Activated naive CD8-positive, alpha-beta T cell treated with anti-CD3 and anti-CD28 coated beads for 36 hours (primary cell): ENCODE measurements at places on chromosomes 4 and X. TPM values are rescaled to one million over a fixed set of nuclear protein-coding genes. Genes with fewer than 3 reads are reported as not detected.

CFP gene
- total RNA-seq, result 0.90 TPM

MTMR8 gene
- 5.0 TPM for total RNA-seq

GRCh38 chr4:100070868-100071267 lies 119.4 kb downstream of the DDIT4L start:
- H3K4me1 ChIP-seq, result no peaks in the 10 kb centered on the region
- no peaks in the 10 kb centered on the region for H3K36me3 ChIP-seq
- H3K27ac ChIP-seq, result no peak overlapping the region
- no peak overlapping the region for H3K4me3 ChIP-seq
- peaks cover 18% of the 10 kb centered on the region for H3K27me3 ChIP-seq
- DNase-seq, result no peak

FRMPD4 gene
- total RNA-seq, result not detected

DNA sequence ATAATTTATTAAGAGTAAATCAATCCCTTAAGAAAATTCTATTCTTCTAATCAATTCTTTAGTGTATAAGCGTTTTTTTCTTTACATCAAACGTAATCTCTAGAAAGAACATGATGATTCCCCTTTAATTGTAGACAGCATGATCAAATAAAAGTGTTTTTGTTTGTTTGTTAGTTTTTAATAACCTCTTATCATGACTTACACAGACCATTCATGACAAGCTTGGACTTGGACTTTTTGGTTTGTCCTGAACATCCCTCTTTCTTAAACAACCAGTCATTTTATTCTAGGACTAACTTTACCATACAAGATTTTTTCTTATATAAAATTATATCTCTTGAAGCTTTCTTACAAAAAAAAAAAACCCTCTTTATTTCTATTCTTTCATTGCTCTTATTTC lies 344.6 kb upstream of the SPOCK3 start:
- H3K27me3 ChIP-seq, result no peaks in the 10 kb centered on the region
- no peaks in the 10 kb centered on the region for H3K4me1 ChIP-seq
- no peaks in the 10 kb centered on the region for H3K36me3 ChIP-seq
- no peak for DNase-seq
- H3K4me3 ChIP-seq, result no peak overlapping the region
- no peak overlapping the region for H3K27ac ChIP-seq

RPS6KA6 gene
- 0.33 TPM for total RNA-seq

- DNase-seq, result no peak
- no peaks in the 10 kb centered on the region for H3K4me1 ChIP-seq
- H3K4me3 ChIP-seq, result no peak overlapping the region
- H3K27me3 ChIP-seq, result peaks cover 13% of the 10 kb centered on the region
- H3K27ac ChIP-seq, result no peak overlapping the region
Measured at GRCh38 chr4:74501579-74501978, 56.6 kb downstream of the AREG start.

BEND2 gene
- total RNA-seq, result not detected

- peaks cover 45% of the 10 kb centered on the region for H3K36me3 ChIP-seq
- H3K27ac ChIP-seq, result peak overlapping the region; percentile 70
- no peaks in the 10 kb centered on the region for H3K27me3 ChIP-seq
- no peak for DNase-seq
- no peak overlapping the region for H3K4me3 ChIP-seq
- H3K4me1 ChIP-seq, result peaks cover 37% of the 10 kb centered on the region
Measured at GRCh38 chr4:153555730-153556434, 89.7 kb downstream of the TMEM131L start.

DNA sequence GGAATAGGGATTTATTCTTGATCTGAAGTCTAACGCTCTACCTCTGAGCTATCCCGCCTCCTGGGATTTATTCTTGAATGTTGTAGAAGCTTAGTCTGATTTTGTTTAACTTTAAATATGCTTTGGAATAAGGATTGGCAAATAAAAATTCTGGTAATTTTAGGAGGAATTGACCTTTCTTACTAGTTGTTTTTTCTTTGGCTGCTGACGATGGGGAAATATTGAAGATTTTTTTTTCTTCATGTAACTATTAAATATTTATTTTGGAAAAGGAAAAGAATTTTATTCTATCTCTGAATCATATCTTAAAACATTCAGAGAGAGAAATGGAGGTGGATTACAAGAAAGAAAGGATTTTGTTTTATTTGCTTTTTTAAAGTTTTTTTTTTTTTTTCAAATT lies 122.9 kb downstream of the PDLIM5 start:
- H3K4me3 ChIP-seq, result no peak overlapping the region
- no peaks in the 10 kb centered on the region for H3K27me3 ChIP-seq
- H3K4me1 ChIP-seq, result no peaks in the 10 kb centered on the region
- H3K36me3 ChIP-seq, result peaks cover 2% of the 10 kb centered on the region
- no peak for DNase-seq

- no peaks in the 10 kb centered on the region for H3K36me3 ChIP-seq
- no peaks in the 10 kb centered on the region for H3K27me3 ChIP-seq
- no peaks in the 10 kb centered on the region for H3K4me1 ChIP-seq
- DNase-seq, result no peak
- H3K27ac ChIP-seq, result no peak overlapping the region
Measured at GRCh38 chr4:84939113-84939512, 27.4 kb downstream of the WDFY3 start.

XG gene
- not detected for total RNA-seq

TCP11X2 gene
- total RNA-seq, result not detected

PLAC8 gene
- 140 TPM for total RNA-seq

GRCh38 chr4:96247096-96247495 lies 407.2 kb downstream of the PDHA2 start:
- no peaks in the 10 kb centered on the region for H3K36me3 ChIP-seq
- no peaks in the 10 kb centered on the region for H3K27me3 ChIP-seq
- no peak for DNase-seq
- no peak overlapping the region for H3K27ac ChIP-seq

DNA sequence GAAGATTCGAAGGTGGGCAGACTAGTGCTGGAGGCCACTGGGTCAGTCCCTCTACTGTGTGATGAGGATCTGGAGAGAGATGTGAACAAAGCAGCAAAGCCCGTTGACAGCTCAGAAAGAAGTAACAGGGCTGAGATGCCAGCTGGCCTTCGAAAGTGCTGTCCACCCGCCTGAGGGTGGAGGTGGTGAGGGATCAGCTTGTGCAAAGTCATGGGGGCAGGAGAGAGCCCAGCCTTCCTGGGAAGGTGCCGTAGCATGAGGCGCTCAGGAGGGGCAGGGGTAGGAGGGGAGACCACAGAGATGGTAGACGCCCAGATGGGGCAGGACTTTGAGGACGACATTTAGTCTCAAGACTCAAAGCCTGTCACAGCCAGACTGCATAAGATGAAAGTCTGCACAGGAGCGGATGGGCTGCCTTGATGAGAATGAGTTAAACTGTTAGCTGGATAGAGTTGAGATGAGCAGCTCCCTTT lies 19.7 kb downstream of the TBC1D14 start:
- H3K4me1 ChIP-seq, result peaks cover 61% of the 10 kb centered on the region
- no peaks in the 10 kb centered on the region for H3K27me3 ChIP-seq
- DNase-seq, result no peak
- no peak overlapping the region for H3K4me3 ChIP-seq
- H3K36me3 ChIP-seq, result peaks cover 46% of the 10 kb centered on the region

DNA sequence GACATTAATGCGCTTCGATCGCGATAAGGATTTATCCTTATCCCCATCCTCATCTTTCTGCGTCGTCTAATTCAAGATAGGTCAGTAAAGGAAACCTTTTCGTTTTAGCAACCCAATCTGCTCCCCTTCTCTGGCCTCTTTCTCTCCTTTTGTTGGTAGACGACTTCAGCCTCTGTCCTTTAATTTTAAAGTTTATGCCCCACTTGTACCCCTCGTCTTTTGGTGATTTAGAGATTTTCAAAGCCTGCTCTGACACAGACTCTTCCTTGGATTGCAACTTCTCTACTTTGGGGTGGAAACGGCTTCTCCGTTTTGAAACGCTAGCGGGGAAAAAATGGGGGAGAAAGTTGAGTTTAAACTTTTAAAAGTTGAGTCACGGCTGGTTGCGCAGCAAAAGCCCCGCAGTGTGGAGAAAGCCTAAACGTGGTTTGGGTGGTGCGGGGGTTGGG lies 528 bp upstream of the FGF2 start:
- H3K36me3 ChIP-seq, result no peaks in the 10 kb centered on the region
- no peak for DNase-seq
- H3K4me3 ChIP-seq, result peak overlapping the region; percentile 20
- peaks cover 78% of the 10 kb centered on the region for H3K27me3 ChIP-seq
- peaks cover 8% of the 10 kb centered on the region for H3K4me1 ChIP-seq

DNA sequence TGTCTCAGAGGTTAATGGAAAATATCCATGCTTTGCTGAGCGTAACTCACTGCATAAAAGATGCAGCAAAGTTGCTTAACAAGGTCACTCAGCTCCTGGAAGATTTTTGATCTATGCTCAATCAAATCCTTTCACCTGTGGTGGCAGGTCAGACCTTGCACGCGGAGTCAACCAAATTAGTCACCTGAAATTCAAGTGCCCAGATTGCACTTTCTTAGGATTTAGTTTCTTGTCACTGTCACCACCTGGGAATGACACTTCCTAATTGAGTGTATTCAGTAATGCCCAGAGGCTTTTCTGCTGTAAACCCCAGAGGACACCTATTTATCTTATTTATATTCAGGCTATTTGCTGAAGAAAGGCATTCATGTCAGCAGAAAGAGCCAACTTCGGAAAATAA lies 215.8 kb upstream of the SMIM31 start:
- no peak overlapping the region for H3K27ac ChIP-seq
- H3K36me3 ChIP-seq, result no peaks in the 10 kb centered on the region
- DNase-seq, result no peak
- H3K4me3 ChIP-seq, result no peak overlapping the region

DNA sequence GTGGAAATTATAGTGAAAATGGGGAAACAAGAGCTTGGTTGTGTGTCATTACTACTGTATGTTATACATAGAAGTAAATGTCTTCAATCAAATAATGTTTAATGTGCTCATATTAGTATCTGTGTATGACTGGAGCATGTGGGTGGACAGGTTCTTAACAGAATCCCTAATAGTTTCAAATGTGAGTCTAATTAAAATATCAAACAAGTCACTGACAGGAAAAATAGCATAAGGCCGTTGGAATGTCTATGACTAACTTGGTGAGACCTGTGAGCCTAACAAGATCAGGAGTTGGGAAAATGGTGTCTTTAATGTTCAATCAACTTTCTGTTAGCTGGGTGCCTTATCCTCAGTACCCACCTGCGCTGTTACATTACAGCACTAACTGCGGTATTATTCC lies 6.2 kb upstream of the CXCL3 start:
- H3K4me3 ChIP-seq, result no peak overlapping the region
- no peaks in the 10 kb centered on the region for H3K36me3 ChIP-seq
- H3K4me1 ChIP-seq, result no peaks in the 10 kb centered on the region
- DNase-seq, result no peak
- H3K27me3 ChIP-seq, result peaks cover 40% of the 10 kb centered on the region
- no peak overlapping the region for H3K27ac ChIP-seq

DNA sequence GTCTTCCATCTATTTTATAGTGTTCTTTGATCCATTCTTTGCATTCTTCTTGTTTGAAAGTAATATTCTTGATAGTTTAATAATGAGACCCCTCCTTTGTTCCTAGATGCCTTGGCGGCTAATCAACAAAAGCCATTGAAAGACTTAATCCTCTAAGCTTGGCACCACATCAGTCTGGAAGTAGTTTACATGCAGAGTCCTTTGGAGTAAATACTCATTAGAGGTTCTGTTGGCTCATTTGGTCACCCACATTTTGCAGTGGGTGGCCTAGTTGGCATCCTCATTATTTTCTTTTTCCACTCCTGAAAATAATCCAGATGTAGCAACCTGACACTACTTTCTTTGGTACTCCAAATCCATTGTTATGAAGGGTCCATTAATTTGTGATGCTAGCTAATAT lies 64.5 kb downstream of the DKK2 start:
- H3K4me1 ChIP-seq, result no peaks in the 10 kb centered on the region
- no peaks in the 10 kb centered on the region for H3K27me3 ChIP-seq
- no peak overlapping the region for H3K4me3 ChIP-seq
- no peaks in the 10 kb centered on the region for H3K36me3 ChIP-seq
